ENCODE measurements at places on chromosomes 13 and 19. TPM values are rescaled to one million over a fixed set of nuclear protein-coding genes. Genes with fewer than 3 reads are reported as not detected.

The NPAS1 gene
- polyA plus RNA-seq = not detected

The THSD8 gene
- 11.0 TPM for polyA plus RNA-seq

The ZNF440 gene
- polyA plus RNA-seq = 4.5 TPM

The C19orf33 gene
- polyA plus RNA-seq = 2.8 TPM
